ENCODE measurements at places on chromosomes 3 and 15.

DNA sequence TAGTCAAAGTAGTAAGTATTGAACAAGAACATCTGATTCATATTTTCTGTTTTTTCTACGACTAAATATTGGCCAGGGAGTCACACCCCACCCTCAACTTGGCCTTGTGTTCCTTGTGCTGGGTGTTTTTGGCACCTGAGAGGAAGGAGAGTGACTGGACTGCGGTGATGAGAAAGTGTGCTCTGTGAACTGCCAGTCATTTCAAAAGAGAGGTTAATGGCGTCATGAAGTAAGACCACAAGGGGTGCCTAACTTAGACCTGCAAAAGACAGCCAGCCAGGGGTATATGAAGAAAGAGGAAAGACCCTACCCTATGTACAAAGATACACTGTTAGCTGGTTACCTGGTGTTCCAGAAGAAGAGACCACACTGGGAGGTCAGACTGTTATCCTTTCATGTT, 58.4 kb upstream of the COL8A1 start:
- no peak for DNase-seq

- peak; percentile 95 for DNase-seq
These were observed 439.9 kb upstream of the RBMS3 start for GRCh38 chr3:28840976-28841376.

DNA sequence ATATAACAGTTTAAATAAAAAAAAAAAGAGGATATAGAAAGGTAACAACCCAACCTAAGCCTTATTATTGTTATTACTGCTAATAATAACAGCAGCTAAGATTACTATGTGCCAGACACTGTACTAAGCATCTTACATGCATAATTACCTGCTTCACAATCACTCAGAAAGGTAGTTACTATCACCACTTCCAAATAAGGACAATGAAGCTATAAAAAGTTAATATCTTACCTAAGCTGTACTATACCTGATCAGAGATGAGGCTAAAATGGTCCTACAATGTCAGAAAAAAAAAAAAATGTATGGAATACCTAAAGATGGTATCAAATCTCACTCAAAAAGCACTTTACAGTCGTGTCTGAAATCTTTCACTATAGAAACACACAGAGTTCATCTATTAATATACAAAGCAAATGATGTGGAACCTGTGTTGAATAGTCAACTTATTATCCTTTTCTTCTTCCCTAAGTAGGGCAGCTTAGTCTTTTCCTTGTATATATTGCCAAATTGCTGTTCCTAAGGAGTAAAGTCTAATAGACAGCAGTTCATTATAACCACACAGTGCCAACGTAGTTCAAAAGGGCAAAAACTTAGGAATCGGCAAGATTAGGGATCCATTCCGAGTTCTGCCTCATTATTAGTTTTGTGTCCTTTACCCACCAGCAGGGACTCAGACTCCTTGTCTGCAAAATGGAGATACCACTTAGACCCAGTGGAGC, 23.8 kb downstream of the GSK3B start:
- DNase-seq, result no peak

GRCh38 chr3:125615256-125615655, 20.0 kb upstream of the OSBPL11 start:
- no peak for DNase-seq

- no peak for DNase-seq
These were observed 44.6 kb downstream of the PTPN23 start for GRCh38 chr3:47425383-47425778.

- no peak for DNase-seq
These were observed 8.0 kb upstream of the KNG1 start for GRCh38 chr3:186708983-186709679.

- DNase-seq, result no peak
These were observed 158.0 kb downstream of the CDIN1 start for GRCh38 chr15:36737430-36737891.
